ENCODE measurements at places on chromosomes 6 and 20.

DNA sequence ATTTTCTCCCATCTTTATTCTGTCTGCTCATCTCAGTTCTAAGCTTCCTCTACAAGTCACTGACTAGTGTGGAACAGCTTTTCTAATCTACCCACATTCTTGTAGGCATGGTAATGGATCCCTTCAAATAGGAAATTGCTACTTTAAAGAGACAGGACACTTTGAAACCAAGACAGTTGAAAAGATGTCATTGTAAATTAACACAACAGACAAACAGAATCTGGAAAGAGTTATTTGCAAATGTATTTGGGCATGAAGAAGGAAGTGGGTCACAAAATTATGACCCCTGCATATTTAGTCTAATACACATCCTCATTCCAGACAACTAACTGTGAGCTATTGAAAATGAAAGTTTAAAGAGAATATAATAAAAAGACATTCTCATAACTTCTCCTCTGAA is 298.2 kb upstream of the MARCKS start:
- DNase-seq, result no peak

- no peak for DNase-seq
These were observed 66.8 kb downstream of the NUDT3 start for GRCh38 chr6:34325633-34326032.

DNA sequence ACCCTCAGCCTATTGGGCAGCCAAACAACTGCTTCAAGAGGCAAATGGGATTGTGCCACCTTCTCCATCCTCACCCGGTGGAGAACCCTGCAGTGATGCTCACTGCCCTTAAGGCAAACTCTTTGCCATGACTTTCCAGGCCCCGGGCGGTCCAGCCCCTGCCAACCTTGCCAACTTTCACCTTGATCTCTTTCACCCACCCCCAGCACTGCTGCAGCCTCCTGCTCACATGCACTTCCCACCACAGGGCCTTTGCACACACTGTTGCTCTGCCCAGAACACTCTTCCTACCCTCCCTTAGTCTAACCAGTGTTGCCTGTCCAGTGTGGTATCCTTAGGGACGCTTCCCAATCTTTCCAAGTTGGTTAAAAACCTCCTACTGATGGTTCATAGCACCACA is 221.1 kb downstream of the EYA2 start:
- no peak for DNase-seq

DNA sequence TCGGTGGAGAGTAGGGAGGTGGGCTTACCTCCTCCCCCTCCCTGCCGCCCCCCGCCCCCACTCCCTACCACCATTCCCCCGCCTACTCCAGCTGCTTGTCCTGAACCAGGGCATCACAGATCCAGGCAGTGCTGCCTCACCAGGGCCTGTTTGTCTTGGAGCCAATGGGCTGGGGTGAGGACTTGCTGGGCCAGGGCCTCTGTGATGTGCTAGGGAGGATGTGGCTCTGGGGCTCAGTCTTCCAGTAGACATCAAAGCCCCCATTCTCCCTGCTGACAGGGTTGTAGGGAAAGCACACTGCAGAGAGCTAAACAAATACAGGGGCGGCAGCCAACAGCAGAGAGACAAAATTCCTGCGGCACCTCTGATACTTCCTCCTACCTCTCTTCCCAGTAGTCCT is 48.2 kb upstream of the NXT1 start:
- no peak for DNase-seq

DNA sequence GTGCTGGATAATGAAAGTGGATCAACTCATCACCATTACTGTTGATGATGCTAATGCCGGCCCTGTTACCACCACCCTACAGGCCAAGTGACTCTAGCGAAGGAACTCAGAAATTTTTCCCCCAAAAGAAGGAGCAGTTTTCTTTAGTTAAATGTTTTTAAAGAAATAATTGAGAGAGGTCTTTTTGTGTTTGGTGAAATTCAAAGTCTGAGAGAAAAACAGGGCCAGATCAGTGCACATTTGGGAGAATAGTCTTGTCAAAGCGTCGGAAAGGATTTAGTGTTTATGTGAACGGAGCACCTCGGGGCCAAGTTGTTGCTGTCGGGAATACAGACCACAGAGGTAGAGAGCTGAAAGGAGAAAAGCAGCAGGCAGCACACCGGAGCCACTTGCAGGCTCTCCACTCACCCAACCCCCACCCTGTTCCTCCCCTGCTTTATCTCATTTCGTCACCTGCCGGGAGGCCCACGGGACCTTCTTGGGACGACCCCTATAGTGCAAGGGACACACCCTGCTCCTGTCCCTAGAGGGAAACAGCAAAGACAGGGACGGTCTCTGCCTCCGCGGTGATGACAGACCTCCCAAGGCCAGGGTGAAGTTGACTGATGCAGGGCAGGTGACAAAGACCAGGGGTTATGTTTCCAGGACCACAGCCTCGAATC is 6.8 kb downstream of the TFAP2B start:
- no peak for DNase-seq

DNA sequence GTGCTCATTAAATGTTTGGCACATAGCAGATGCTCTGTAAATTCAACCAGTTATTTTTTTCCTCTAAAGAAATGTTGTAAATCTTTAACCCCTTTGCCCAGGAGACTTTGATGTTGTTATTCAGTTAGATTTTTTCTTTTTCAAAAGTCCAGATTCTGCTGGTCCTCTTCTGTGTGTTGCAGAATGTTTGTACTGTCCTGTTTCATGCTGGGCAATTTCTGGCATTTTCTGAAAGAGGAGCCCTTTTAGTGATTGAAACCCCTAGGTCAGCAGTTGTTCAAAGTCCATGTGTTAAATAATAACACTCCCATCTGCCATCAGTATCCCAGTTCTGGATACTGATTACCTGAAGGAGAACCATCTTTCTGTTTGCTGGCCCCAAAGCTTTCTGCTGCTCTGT is 1.3 kb upstream of the SLC17A1 start:
- no peak for DNase-seq

- DNase-seq, result no peak
These were observed 24.9 kb upstream of the IER3 start for GRCh38 chr6:30769088-30769852.

DNA sequence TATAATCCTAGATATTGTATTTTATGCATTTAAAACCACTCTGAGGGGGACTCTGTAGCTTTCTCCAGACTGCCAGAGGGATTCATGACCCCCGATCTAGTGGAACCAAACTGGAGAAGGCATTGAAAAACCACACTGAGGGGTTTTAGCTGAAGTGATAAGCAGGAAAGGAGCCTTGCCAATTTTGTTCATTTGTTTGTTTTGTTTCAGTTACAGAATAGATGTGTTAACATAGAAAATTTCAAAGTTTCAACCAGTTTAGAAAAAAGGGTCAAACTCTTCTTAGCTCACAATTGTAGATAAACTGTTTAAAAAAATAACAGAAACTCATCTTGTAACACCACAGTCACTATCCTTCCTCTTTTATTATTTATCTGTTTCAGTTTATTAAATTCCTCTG is 19.8 kb downstream of the TAB2 start:
- no peak for DNase-seq

DNA sequence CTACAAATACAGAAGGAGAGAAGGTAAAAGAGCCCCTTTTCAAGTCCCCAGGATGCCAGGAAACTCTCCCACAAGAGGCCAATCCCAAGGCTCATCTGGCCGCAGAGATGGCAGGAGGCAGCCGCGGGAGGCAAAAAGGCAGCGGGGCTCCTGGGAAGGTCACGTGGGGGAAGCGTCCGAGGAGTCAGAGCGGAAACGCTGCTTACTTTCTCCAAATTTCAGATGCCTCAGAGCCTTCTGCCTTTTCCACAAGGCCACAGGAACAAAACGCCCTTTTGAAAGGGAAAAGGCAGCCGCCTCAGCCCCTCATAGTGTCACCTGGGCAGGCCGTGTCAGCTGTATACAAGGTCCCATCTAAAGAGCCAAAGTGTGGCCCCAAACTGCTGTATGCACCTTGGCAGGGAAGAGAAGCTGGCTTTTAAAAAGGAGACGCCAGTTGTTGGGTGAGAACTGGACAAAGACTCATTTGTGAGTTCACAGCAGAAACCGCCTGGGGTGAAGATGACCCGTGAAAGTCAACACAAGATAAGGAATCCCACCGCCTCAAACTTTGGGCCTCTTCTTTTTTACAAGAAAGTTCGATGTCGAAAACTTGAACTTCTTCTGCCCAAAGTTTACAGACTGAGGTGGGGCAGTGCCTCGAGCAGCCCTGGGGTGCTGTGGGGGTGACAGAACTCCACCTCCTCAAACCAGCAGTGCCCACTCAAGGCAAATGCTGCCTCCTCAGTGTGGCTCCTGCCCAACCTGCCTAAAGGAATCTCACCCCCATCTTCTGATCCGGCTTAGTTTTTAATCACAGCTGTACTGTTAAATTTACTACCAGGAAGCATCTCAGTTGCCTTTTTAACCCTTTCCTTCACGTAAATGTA is 45.4 kb downstream of the EZR start:
- no peak for DNase-seq

DNA sequence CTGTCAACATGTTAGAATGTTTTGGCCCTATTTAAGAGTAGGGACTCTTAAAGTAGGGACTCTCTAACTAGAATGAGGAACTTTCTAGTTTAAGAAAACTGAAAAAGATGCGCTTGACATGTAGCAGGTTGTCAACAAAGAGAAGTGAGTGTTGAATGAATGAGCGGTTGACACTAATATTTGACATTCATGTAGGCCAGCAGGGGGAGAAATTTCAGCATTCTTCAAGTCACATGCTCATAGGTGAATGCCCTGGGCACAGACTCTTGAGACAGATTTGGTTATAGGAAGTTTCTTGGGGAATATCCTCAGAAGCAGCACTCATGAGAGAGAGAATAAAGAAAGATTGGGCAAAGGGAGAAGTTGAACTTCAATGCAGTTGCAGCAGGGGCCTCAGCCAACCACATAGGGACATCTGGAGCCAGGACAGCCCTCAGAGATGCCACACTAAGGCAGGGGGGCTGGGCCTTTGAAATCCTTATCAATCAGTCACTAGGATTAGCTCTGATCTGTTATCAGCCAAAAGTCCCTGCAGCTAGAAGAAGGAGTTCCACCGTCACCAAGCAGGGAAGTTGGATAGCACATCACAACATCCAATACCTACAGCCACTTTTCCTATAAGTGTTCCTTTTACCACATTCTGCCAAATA is 145.1 kb upstream of the FKBP1C start:
- DNase-seq, result no peak

DNA sequence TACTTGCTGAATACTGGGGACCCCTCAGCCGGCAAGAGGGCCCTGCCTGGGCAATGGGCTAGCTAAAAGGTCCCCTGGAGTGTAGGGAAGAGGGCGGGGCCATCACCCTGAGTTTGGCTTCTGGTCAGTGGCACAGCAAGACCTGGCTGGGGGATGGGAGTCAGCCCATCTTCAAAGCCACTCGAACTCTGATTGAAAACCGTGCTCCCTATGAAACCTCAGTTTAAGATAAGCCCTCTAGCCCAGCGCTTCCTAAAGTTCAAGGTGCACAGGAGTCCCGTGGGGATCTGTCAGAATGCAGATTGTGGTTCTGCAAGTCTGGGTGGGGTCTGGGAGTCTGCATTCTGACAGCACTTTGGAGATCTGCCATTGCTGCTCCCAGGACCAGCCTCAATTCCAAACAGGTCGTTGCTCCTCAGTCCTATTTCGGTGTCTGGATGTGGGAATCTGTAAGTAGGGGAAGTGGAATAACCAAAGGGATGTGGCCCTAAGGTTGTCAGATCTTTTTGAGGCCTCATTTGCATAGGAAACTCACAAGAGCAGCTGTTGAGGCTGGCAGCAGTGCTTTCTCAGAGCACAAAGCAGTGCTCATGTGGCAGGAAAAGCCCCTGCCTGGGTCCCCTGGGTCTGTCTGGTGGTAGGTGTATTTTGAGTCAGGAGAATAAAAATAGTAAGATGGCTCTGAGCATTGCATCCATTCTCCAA is 85.3 kb upstream of the SCP2D1 start:
- no peak for DNase-seq

DNA sequence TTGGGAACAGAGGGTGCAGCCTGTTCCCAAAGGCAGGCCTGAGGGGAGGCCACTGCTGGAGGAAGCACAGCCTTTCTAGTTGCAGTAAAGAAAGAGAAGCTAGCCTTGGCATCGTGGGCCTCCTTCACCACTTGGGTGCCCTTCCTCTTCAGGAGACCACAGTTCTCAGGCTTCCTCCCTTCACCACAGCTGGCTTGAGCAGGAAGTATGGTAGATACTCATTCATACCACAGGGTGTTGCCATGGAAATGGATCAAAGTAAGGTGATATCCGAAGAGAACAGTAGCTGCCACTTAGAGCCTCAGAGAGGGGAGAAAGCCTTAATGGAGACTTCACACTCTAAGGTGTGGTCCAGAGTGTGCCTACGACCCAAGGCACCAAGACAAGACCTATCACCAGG is 120.4 kb upstream of the RIPOR2 start:
- no peak for DNase-seq

DNA sequence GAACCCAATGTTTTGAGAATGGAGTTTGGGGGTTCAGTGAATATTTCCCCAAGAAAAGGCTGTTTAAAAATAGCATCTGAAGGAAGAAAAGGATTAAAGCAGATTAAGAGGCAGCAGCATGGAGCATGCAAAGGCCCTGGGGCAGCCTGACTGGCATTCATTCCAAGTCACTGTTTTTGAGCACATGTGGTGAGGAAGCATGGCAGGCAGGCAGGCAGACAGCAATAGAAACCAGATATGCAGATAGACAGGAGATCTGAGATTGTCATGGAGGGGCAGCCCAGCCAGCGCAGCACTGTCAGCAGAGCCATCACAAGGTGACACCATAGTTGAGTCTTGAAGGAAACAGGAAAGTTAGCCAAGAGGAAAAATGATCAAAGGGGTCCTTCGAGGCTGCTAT is 37.8 kb downstream of the SIRPA start:
- no peak for DNase-seq

GRCh38 chr6:115733426-115733825 is 327.3 kb downstream of the FRK start:
- DNase-seq, result no peak

DNA sequence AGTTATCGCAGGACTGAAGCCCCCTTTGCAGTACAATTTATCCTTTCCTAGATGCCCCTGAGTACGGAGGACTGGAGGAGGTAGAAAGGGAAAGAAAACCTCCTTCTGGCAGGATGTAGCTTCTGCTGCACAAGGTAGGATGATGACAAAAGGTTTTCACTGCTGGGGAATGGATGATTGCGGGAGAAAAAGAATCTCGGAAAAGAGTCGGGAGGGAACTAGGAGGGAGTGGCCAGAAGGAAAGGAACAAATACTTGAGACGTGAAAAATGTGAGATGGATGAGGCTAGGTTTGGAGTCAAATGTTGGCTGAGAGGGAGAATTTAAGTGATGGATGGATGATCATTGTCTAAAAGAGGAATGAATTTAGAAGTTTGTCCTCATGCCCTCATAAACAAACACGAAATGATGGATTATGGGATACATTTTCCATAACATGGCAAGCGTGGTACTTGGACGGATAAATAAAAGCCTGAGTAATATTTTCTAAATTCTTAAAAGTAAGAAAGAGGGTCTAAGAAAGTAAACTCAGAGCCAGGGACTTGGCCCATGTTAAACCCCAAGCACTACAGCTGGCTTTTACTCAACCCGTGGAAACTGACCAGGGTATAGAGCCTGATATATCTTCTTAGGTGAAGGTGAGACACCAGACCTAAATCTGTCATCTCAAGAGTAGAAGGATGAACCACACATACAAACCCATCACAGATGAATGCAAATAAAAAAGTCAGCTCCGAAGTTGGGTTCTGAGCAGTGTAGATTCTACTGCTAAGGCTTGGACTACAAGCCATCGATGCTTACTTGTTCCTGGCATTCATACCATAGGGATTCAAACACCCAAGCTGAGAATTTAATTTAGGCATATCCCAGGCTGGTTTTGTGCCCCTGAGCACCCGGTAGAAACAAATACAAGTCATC is 72.4 kb downstream of the HFE start:
- DNase-seq, result no peak

GRCh38 chr6:81901551-81901966 is 149.1 kb upstream of the TENT5A start:
- no peak for DNase-seq
